ENCODE measurements at places on chromosomes 2 and 18. TPM values are rescaled to one million over a fixed set of nuclear protein-coding genes. Genes with fewer than 3 reads are reported as not detected.

DNA sequence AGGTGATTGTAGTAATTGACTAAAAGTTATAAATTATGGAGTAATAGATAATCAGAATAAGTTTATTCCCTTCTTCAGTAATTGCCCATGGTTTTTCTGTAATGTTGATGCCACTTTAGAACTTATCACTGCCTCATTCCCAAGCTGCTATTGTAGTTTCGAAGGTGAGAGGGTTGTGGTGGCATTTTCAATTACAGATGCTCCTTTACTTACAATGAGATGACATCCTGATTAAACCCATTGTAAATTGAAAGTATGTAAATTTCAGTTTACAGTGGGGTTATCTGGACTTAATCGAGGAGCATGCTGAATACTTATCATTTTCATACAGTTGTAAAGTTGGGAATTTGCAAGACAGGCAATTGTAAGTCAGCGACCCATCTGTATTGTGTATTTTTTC is 2.9 kb downstream of the NDUFV2 start:
- H3K4me1 ChIP-seq, result peaks cover 75% of the 10 kb centered on the region
- H3K27ac ChIP-seq, result no peak overlapping the region
- H3K36me3 ChIP-seq, result peaks cover 3% of the 10 kb centered on the region

DNA sequence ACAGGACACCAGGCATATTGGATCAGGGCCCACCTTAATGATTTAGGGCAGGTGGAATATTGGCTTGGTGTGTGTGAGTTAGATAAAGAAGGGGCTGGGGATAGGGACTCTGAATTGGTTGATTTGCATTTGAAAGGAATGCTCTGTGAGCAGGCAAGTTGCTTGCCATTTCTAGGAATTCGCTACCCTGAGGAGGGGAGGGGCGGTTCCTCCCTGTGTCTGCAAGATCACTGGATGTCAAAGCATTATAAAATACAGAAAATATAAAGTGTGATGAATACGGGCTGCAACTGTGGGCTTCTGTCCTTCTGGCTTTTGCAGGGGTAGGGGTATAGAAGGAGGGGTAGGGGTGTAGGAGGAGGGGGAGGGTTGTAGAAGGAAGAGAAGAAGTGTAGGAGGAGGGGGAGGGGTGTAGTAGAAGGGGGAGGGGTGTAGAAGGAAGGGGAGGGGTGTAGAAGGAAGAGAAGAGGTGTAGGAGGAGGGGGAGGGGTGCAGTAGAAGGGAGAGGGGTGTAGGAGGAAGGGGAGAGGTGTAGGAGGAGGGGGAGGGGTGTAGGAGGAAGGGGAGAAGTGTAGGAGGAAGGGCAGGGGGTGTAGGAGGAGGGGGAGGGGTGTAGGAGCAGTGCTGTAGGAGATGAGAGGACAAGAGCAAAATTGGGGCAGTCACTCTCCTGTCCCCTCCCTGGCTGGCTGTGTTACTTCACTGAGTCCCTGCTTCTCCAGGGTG is 238.0 kb upstream of the COPS8 start:
- H3K36me3 ChIP-seq, result peaks cover 13% of the 10 kb centered on the region
- H3K4me1 ChIP-seq, result peaks cover 47% of the 10 kb centered on the region
- H3K4me3 ChIP-seq, result peak overlapping the region; percentile 56

GRCh38 chr18:75341267-75341666 is 86.2 kb downstream of the SMIM21 start:
- no peak overlapping the region for H3K27ac ChIP-seq
- H3K4me3 ChIP-seq, result no peak overlapping the region
- H3K4me1 ChIP-seq, result peaks cover 30% of the 10 kb centered on the region
- peaks cover 91% of the 10 kb centered on the region for H3K27me3 ChIP-seq
- no peaks in the 10 kb centered on the region for H3K36me3 ChIP-seq
- no peak for DNase-seq

GRCh38 chr18:48193521-48194492 is 215.4 kb downstream of the ZBTB7C start:
- no peak overlapping the region for H3K4me3 ChIP-seq
- H3K27ac ChIP-seq, result no peak overlapping the region
- H3K4me1 ChIP-seq, result peaks cover 10% of the 10 kb centered on the region
- DNase-seq, result no peak
- H3K27me3 ChIP-seq, result peaks cover 37% of the 10 kb centered on the region

GRCh38 chr2:120552800-120553481 is 182.7 kb upstream of the GLI2 start:
- DNase-seq, result peak; percentile 60
- no peak overlapping the region for H3K4me3 ChIP-seq
- peaks cover 18% of the 10 kb centered on the region for H3K4me1 ChIP-seq
- no peaks in the 10 kb centered on the region for H3K36me3 ChIP-seq
- H3K27ac ChIP-seq, result no peak overlapping the region

GRCh38 chr2:11698009-11698922 is 28.3 kb upstream of the NTSR2 start:
- no peak overlapping the region for H3K27ac ChIP-seq
- no peaks in the 10 kb centered on the region for H3K36me3 ChIP-seq
- no peak overlapping the region for H3K4me3 ChIP-seq
- peaks cover 17% of the 10 kb centered on the region for H3K4me1 ChIP-seq
- no peaks in the 10 kb centered on the region for H3K27me3 ChIP-seq
- DNase-seq, result no peak

DNA sequence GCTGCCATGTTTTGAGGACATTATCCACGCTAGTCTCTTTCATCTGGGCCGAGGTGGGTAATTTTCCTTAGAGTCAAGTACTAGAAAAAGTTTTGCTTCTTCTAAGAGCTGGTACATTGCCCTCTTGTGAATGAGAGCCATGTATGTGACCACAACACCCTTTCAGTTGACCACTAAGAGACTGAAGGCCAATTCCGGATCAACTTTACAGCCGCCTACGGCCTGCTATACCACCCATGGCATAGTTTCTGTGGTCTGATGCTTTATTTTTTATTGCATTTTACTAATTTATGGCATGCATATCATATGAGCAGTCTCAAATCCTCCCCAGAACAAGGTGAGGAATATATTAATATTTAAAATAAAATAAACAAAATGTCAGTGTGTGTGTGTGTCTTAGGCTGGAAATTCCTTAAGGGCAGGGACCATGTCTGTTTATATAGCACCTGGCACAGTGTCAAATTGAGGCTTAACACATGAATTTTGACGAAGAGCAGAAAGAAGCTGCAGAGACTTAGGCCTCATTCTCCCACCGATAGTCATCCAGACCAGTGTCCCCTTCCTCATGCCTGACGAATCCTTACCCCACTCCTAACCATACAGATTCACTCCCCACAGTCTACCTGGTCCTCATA is 35.4 kb downstream of the PSD4 start:
- no peak overlapping the region for H3K4me3 ChIP-seq
- no peaks in the 10 kb centered on the region for H3K36me3 ChIP-seq
- no peak for DNase-seq
- H3K4me1 ChIP-seq, result peaks cover 20% of the 10 kb centered on the region
- no peaks in the 10 kb centered on the region for H3K27me3 ChIP-seq

DNA sequence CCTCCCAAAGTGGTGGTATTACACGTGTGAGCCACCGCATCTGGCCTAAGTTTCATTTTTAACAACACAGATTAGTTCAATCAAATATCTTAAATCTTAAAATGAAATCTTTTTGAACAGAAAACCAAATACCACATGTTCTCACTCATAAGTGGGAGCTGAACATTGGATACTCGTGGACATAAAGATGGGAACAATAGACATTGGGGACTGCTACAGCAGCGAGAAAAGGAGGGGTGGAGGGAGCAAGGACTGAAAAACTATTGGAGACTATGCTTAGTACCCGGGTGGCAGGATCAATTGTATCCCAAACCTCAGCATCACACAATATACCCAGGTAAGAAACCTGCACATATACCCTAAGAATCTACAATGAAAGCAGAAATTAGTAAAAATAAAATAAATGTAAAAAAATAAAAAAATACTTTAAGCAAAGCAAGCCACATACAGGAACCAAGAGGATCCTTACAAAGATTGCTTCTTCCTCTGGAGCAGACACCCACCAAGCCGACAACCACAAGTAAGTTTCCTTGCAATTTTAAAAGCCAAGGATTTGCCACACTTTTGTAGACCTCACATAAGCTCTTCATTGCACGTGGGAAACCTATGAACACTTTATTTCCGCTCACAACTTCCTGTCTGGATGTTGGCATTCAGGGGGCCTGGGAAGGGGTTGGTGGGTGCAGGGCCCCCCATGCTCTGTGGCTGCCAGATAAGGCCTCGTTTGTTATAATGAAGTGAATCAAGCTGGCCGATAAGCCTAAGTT is 147.9 kb downstream of the MYCN start:
- no peaks in the 10 kb centered on the region for H3K36me3 ChIP-seq
- peak overlapping the region; percentile 86 for H3K27ac ChIP-seq
- DNase-seq, result no peak
- no peak overlapping the region for H3K4me3 ChIP-seq

The EML6 gene
- total RNA-seq, result 8.1 TPM

The MFSD2B gene
- total RNA-seq, result 0.61 TPM

The IL1F10 gene
- total RNA-seq, result not detected

The SEC11C gene
- total RNA-seq, result 54.3 TPM

The DCDC2C gene
- total RNA-seq, result not detected
